ENCODE measurements at places on chromosomes 16 and 17.

DNA sequence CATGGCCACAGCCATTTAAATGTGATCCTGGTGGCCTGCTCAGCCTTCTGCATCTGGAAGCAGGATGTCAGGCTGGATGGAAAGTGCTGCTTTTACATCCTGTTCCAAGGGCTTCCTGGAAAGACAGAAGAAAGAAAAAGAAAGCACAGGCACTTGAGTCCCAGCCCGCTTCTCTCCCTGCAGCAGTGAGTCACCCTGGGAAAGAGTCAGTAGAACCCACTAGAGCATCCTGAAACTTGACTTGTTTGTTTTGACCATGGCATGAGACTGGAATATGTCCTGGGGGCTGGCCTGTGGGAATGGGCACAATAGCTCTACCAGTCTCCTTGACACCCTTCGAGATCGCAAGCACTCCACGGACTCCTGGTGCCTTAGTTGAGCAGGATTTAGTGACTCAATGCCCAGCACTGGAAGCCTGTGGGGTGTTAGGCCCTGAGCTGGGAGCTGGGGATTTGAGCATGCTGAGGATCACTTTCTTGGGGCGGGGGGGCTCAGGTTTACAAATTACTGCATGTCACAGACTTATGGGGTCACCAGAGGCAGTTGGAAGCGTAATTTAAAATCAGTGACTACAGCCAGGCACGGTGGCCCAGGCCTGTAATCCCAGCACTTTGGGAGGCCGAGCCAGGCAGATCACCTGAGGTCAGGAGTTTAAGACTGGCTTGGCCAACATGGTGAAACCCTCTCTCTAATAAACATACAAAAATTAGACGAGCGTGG is 22.1 kb upstream of the GNA13 start:
- DNase-seq = peak; percentile 79

DNA sequence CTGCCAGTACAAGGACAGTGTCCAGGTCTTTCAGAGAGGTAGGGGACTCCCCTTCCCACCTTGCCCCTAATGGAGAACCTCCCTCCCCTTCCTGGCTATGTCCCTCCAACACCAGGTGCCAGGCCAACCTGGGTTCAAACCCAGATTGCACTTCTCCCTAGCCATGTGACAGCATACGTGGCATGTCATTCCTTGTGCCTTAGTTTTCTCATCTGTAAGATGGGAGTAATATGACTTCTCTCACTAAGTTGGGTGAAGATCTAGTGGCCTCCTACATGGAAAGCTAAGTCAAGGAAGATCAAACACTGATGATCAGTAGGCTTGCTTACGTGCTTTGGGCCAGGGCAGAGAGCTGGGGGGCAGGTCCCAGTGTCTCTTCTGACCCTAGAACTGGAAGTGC is 8.8 kb downstream of the FCSK start:
- DNase-seq = no peak

DNA sequence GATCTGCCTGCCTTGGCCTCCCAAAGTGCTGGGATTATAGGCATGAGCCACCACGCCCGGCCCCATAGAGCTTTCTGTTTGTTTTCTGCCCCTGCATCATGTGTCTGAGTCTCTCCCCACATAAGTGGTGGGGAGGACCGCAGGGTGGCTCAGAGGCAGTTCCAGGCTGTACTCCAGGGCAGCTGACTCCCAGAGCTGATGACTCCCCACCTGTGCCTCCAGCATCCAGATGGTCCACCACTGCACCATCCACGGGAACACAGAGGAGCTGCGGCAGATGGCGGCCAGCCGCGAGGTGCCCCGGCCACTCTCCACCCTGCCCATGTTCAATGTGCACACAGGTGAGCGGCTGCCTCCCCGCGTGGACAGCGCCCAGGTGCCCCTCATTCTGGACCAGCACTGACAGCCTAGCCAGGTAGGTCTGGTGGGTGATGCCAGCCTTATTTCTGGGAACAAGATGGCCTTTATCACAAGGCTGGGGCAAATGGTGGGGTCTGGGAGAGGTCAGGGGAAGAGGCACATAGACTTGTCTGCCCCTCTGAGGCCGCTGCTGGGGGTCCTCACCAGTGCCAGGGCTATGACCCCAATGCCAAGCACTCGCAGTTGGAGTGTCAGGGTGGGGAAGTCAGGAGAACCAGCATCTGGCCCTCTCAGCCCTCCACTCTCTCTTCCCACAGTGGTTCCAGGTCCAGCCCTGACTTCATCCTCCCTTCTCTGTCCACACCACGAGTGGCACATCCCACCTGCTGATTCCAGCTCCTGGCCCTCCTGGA is 9.4 kb downstream of the SGCA start:
- DNase-seq = peak; percentile 43

GRCh38 chr17:69949496-69949895 is 125.5 kb upstream of the KCNJ16 start:
- no peak for DNase-seq

- DNase-seq = no peak
Observed at GRCh38 chr17:73359987-73360410, 48.2 kb upstream of the CDC42EP4 start.

DNA sequence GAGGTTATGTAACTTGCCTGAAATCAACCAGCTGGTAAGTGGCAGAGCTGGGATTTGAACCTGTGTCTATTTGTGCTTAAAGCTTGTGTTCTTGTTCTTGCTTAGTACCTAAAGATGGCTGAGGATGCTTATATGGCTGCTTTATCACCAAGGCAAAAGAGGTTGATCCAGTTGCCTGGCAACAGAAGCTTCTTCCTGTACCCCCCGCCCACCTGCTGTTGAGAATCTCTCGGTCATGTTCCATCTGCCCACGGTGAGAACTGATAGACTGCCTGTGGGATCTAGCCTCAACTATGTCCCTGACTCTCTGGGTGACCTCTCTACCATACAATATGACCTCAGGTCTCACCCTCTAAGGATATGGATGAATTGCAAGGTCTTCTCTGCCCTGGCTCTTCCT is 60.7 kb downstream of the ABCC6 start:
- no peak for DNase-seq

DNA sequence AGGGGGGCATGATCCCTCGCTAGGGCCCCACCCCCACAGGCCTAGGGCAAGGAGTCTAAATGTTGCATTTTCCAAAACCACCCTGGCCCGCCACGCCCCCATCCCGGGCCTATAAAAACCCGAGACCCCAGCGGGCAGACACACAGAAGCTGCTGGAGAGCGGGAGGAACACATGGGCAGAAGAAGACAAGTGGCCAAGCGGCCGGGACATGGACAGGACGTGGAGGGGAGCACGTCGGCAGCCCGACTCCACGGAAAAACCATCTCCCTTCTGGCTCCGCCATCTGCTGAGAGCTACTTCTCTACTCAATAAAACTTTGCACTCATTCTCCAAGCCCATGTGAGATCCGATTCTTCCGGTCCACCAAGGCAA is 34.1 kb upstream of the ENPP7 start:
- no peak for DNase-seq

DNA sequence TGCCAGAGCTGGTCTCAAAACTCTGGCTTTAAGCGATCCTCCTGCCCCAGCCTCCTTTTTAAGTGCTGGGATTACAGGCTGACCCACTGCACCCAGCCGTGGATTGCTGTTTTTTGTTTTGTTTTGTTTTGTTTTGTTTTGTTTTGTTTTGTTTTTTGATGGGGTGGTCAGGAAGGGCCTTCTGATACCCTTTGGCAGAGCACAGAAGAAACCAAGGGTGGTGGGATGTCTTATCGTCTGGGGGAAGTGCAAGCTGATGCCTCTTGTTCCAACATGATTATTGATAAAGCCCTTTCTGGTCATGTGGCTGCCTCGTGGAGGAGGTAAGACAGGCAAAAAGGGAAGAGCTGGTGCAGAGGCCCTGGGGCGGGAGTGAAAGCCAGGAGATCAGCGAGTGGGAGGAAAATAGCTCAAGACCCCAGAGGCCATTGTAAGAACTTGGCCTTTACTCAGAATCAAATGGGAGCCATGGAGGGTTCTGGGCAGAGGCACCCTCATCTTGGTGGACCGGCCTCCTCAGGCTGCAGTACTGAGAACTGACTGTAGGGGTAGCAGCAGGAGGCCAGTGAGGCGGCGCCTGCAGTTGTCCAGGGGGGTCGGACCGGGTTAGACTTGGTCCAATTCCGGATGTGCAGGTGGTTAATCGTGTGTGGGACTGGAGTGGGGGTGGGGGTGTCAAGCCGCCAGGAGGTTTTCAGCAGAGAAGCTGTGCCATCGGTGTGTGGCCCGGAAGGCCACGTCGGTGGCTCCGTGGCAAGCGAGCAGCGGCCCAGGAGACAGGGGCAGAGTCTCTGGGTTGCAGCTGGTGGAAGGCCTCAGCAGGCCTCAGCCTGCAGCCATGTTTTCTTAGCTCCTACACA is 84.4 kb upstream of the GSE1 start:
- DNase-seq = no peak

DNA sequence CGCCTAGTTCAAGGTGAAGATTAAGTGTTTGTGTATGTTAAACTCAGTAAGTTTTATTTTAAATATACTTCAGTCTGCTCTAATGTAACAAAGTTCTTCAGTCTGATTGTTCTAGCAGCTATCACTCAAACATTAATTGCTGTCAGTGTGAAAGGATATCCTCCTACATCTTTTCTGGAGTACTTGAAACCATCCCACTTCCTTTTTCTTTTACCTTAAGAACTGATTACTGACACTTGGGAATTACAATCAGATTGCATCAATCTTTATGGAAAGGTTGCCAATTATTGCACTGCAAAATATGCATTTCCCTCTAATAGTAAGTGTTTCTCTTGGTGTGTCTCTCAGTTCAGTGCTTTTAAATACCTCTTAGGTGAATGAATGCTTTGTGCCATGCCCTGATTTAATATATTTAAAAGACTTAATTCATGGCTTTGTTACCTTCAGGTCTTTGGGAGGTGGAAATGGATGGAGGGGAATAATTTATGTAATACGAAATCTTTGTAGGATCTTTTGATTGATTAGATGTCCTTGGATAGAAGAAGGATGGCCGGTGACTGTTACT is 16.6 kb downstream of the MRTFB start:
- no peak for DNase-seq

DNA sequence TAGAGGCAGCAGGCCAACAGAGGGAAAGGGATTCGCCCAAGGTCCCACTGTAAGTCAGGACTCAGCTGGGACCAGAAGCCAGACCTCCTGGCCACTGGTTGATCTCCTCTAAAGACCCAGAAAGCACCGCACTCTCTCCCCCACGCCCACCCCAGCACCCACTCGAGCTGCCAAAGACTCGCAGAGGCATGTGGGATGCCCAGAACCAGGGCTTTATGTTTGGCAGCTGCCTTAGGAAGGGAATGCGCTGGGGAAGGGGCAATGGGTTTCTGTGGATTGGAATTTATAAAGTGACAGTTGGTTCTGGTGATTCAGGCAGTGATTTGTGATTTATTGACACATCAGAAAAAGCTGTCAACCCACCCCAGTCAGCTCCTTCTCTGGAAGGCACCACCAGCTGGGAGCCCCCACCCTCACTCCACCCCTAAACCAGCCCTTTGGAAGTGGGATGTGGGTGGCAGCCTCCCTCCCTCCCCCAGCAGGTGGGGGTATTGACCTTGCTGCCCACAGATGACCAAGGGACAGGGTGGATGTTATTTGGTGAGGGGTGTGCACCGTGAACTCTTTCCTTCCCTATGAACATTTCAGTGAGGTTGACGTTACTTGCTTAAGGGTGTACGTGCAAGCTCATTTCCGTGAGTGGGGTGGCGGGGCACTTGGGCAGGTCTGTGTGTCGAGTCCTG is 76.6 kb upstream of the DNAJA2 start:
- no peak for DNase-seq

GRCh38 chr17:66337866-66338485 is 35.6 kb downstream of the PRKCA start:
- DNase-seq = no peak

GRCh38 chr16:53892155-53892554 is 188.2 kb downstream of the FTO start:
- DNase-seq = peak; percentile 82

DNA sequence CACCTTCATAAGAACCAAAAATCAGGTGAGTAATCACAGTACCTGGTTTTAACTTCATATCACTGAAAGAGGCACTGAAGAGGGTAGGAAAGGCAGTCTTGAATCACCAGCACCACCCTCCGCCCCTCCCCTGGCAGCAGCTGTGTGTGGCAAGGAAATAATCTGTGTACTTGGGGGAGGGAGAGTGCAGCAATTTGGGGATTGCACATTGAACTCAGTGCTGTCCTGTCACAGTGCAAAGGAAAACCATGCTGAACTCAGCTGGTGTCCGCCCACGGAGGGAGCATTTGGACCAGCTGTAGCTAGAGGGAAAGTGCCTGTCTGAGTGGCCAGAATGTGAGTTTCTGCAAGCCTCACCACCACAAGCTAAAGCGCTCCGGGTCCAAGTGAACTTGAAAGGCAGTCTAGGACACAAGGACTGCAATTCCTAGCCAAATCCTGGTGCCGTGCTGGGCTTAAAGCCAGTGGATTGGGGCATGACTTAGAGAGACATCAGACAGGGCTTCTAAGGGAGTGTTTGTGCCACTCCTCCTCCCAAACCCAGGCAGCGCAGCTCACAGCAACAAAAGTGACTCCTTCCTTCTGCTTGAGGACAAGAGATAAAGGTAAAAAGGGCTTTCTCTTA is 39.7 kb upstream of the ALDH3A1 start:
- DNase-seq = no peak

- DNase-seq = no peak
Observed at GRCh38 chr17:78944956-78945355, 19.8 kb upstream of the TIMP2 start.

DNA sequence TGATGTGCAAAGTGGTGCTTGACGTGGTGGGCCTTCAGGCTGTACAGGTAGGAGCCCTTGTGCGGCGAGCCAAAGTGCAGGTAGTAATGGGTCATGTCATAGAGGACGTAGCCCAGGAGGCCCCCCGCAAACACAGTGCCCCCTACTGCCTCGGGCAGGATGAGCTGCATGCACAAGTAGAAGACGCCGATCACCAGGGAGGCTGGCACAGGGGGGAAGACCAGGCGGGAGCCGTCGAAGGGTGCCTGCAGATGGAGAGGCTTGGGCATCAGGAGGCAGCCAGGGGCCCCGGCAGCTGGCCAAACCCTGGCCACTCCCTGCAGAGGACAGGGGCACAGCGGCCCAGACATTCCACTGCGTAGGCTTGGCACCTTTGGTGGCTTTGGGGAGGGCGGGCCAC is 15.7 kb upstream of the MLKL start:
- DNase-seq = no peak

GRCh38 chr17:30379903-30380381 is 1.2 kb downstream of the CPD start:
- no peak for DNase-seq

DNA sequence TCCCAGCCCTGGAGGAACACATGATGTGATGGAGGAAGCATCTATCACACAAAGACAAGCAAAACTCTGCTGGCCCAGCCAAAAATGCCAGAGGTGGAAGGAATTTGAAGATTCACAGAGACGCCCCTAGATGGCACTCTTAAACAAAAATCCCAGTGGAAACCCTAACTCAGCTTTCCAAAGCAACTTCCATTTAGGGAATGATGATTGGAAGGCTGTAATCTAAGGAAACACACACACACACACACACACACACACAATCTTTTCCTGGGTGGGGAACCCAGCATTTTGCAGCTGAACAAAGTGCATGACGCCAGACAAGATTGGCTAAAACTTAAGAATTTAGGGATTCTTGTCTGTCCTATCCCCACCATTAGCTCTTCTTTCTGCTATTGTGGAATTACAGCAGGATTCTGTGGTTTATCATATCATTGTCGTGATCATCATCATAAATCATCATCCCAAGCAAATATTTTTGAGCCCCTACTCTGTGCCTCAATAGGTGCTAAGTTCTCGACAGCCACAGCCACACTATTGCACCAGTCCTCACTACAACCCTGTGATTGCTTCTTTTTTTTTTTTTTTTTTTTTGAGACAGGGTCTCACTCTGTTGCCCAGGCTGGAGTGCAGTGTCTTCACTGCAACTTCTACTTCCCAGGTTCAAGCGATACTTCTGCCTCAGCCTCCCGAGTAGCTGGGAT is 1.6 kb upstream of the LDAF1 start:
- peak; percentile 84 for DNase-seq

GRCh38 chr16:66572356-66572755 is 6.1 kb downstream of the CMTM1 start:
- DNase-seq = no peak
